Left colon (tissue), 2 donors: ENCODE measurements at places on chromosomes 4 and X.
A peak's percentile ranks its signal among the peaks of the same experiment; 100 is the strongest.

GRCh38 chr4:169362607-169363006, 91.9 kb upstream of the SH3RF1 start:
- no peak for DNase-seq

DNA sequence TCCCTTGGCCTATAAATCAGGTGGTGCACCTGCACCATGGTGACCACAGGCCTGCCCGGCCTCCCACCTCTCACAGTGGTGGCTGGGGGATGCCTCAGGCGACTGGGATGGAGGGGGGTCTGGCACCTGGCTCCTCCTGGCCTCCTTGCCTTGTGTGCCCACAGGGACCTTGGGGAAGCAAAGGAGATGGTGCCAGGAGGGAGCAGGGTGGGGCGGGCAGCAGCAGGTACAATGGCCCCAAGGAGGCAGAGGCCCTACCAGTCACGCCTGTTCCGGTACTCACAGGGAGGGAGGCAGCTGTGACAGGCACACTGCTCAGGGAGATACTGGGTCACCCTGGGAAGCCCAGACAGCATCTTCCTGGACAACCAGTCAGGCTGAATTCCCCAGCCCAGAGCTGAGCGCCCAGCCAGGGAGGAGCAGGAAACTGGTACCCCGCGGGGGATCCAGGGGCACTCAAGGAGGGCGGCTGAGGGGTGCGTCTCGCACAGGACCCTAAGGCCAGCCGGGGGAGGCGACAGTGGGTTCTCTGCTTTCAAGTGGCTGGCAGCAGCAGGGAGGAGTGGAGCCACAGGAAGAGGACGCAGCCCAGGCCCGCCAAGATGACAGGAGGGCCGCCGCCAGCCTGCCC, 1.2 kb upstream of the TREX2 start:
- DNase-seq: no peak

- DNase-seq: no peak
Observed at GRCh38 chr4:186749611-186750281, 26.1 kb upstream of the FAT1 start.

DNA sequence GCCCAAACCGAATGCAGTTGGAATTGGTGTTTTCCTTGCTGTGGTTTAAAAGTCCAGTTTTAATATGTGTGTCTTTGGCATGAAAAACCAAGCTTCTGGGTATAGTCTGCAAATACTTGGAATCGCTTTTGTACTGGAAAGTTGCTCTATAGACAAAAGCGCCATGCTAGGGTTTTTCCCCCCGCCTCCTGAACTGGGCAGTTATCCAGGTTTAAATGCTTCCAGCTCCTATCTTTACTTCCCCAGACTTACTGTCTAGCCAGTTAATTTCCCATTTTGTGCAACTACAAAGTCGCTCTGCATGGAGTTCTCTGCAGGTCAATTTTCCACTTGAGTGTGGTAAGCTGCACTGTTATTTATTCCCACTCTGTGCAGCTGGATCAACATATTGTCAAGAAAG, 2.7 kb downstream of the RASL11B start:
- DNase-seq: no peak

- no peak for DNase-seq
Observed at GRCh38 chr4:1952058-1952700, 56.6 kb downstream of the NELFA start.

- no peak for DNase-seq
Observed at GRCh38 chr4:54187148-54187547, 41.9 kb upstream of the PDGFRA start.

- no peak for DNase-seq
Observed at GRCh38 chr4:98662626-98663225, 4.3 kb upstream of the TSPAN5 start.

DNA sequence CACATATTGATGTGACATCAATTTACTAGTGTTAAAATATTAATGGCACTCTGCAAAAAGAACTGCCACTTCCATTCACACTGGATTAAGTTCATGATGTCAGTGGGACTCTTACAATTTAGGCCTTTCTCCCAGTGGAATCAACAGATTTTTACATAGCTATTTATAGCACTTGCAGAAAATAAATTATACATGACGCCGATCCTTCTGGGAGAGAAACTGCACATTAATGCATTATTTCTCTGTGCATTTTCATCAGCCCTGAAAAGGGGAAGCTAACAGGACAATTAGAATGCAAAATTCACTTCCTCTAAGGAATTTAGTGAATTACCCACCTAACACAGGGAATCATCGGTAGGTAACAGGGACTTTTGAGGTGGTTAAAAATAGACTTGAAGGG, 15.7 kb downstream of the LGI2 start:
- no peak for DNase-seq

GRCh38 chr4:7652451-7652881, 217.7 kb upstream of the PSAPL1 start:
- DNase-seq: no peak

DNA sequence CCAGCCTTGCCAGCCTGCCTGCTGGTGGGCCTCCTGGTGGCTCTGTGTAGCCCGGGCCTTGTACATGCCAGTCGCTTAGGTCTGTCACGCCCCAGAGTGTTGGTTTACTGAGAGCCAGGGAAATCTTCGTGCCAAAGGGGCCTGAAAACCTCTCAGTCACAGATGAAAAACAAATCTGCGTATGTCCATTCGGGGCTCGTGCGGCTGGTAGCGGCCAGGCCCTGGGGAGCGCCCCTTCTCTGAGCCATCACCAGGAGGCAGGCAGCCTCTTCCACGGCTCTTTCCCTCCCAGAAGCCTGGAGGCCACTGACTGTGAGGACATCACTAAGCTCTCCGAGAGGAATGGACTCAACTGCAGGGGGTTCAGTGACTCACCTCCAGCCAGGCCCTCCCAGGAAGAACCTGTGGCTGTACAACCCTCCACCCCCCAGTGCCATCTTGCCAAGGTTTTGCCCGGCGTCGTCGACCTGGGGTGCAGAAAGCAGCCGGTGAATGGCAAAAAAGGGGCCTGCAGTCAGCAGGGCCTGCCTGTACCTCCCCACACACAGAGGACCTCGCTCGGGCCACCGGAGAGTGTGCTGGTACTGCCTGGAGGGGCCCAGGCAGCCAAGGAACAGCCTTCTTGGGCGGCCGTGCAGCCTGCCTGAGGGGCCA, 162.2 kb downstream of the BCOR start:
- no peak for DNase-seq

DNA sequence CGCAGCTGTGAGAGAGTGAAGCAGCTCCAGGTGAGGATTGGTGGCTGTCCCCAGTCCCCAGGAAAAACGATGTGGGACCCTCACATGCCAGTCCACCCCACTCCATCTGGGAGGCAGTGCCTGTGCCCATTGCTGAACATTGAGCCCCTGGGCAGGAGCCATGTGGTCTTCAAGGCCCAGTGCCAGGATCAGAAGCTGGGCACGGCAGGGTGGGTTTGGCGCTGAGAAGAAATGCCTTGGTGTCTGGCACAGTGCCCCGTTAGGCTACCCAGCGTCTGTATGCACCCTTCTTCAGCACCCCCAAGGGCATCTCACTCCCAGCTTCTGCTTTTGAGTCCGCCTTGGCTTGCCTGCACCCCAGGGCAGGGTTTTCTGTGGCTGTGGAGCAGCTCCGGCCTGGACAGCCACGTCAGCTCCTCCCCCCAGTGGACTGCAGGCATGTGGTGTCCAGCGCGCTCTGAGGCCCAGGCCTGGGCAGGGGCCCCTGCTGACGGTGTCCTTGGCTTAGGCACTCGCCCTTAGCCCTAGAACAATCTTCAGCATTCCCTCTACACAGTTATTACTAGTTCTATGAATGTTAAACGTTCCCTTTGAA, 28.6 kb downstream of the RGS12 start:
- DNase-seq: no peak

DNA sequence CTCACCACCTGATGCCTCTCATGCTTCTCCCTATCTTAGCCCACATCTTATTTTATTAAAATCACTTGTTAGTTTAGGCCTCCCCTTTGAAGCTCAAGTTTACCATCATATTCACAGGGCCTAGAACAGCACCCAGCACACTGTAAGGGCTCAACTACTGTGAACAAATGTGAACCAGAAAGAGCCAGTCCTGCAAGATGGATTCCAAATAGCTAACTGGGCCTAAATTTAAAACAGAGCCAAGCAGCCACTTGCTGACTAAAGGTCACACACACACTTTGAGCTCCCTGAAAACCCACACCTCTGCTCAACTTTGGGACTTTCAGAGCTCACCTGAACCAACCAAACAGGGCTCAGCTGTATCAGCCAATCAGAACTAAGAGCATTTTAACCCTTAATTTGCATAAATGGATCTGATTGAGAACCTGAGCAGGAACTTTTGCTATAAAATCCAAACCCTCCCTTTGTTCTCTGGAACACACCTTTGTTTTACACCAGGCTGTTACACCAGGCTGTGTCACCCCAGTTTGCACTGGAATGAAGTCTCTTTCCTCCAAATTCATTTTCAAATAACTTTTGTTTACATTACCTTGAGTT, 62.1 kb upstream of the EXOC1L start:
- DNase-seq: no peak

DNA sequence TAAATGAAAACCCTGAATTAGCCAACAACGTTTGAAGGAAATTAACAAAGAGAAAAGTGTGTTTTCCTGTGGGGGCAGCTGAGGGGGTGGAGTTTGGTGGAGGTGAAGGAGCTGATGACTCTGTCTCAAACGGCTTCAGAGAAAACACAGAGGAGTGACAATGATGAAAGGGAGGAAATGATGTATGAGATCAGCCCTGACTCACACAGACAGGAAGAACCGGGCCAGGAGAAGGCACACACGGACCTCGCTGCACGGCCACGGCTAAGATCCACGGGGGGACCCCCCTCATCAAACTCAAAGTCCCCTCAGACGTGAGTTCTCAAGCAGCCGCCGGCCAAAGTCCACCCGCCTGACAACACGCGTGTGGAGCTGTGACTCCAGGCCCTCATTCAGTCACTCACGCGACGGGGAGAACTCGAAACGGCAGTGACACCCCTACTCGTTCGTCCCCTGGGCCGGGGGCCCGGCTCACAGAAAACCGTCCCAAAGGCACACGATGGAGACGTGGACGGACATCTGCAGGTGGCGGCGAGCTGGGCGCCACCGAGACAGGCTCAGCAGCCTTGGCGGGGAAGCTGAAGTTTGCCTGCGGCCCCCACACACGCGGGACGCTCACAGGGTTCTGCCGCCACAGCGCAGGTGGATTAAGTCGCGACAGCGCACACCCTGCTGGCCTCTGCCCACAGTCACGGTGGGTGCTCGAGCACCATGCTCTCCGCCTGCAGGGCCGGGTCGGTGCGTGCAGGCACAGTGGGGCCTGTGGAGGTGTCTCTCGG, 28.8 kb downstream of the PPP2R3B start:
- no peak for DNase-seq

DNA sequence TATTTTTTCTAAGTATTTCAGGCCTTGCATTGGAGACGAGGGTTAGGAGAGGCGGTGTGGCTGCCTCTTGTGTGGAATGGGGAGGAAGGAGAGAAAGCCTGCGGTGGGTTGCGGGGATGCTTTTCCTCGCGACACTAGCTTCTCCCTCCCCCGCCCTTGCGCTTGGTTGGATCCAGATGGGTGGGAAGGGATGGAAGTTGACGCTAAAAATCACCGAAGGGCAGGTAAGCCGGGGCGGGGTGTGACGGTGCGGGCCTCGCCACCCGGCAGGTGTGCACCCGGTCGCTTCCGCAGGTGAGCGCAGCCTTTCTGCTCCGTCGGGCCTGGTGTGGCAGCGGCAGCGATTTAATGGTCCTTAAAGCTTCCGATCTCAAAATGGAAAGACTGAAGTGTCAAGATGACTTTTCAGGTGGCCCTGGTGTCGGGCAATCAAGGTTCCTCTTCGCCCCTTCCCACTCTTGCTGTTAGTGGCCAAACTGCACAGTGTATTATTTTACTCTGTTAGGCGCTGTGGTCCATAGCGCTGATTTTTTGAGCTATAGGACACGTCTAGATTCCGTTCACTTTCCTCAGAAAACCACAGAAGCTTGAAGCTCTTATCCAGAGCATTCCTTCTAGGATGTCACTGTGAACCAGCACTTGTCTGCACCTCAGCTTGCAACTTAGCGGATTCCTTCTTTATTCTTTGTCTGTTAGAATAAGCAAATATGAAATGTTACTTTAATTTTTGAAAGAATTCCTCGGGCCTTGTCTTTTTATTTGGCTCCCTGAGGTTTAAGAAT, 765 bp downstream of the ENOPH1 start:
- peak; percentile 40 for DNase-seq

DNA sequence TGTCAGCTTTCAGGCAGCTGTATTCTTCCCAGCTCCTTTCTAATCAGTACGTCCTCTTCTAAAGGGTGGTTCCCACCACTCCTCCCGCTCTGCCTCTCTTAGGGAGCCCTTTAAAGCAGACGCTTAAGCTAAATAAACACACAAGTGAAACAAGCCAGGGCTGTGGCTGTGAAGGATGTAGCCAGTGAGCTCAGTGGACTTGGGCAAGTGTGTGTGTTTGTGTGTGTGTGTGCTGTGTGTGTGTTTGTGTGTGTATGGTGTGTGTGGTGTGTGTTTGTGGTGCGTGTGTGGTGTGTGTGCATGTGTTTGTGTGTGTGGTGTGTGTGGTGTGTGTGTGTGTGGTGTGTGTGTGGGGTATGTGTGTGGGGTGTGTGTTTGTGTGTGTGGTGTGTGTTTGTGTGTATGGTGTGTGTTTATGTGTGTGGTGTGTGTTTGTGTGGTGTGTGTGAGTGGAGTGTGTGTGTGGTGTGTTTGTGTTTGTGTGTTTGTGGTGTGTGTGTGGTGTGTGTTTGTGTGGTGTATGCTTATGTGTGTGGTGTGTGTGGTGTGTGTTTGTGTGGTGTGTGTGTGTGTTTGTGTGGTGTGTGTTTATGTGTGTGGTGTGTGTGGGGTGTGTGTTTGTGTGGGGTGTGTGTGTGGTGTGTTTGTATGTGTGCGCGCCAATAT, 283.3 kb downstream of the PTTG2 start:
- peak; percentile 53 for DNase-seq

DNA sequence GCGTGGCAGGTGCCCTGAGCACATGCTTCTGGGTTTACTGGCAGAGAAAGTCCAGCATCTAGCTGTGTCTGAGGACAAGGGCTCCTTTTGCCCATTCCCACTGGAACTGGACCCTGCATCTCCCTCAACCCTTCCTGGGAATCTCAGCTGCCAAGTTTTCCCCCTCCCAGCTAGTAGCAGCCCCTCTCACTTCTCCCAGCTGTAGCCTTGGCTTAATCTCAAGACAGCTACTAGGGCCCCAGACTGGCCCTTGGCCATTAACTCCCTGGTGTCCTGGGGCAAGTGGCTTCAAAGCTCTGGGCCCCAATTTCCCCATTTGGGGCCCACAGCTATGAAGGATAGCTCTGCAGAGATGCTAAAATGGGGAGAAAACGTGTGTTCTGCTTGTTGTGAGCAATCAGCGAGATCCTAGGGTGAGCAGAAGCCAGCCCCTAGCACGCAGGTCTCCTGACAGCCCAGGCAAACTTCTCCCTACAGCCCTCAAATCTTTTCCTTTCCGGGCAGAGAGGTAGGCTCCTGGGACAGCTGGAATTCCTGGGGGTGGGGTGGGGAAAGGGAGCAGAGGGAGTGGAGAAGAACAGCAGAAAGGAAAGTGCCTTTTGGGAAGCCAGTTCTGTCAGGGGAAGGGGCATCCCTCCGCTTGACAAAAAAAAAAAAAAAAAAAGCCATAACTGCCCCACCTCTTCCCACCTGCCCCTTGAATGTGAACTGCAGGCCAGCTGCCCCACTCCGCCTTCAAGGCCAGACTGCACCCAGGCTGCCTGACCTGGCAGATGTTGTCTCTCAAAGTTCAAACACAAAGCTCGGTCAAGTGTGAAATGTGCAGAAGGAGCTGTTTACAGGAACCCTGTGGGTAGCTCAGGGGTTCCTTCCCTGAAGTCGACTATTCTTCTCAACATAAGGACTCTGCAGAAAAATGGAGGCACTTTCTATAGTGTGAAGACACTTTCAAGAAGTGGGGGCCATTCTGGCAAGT, 16.6 kb downstream of the FGD1 start:
- no peak for DNase-seq
